ENCODE measurements at places on chromosomes 2 and 18. TPM values are rescaled to one million over a fixed set of nuclear protein-coding genes. Genes with fewer than 3 reads are reported as not detected.

Gene DUSP2
- 23.1 TPM for polyA plus RNA-seq

Gene NEU2
- not detected for polyA plus RNA-seq

GRCh38 chr2:128538396-128538795 lies 219.7 kb upstream of the HS6ST1 start:
- no peak for DNase-seq

- no peak for DNase-seq
These were observed 430.4 kb upstream of the TRIB2 start for GRCh38 chr2:12286347-12286746.
